Neural crest cell (in vitro differentiated cells): ENCODE measurements at places on chromosomes 6 and 20. TPM values are rescaled to one million over a fixed set of nuclear protein-coding genes. Genes with fewer than 3 reads are reported as not detected.

TREM2 gene
- not detected in 2 replicates for total RNA-seq

POLR3F gene
- 12.9 and 14.1 TPM in 2 replicates for total RNA-seq

EYS gene
- total RNA-seq: 0.40 and 0.48 TPM in 2 replicates

EEF1E1 gene
- 49.9 and 53.2 TPM in 2 replicates for total RNA-seq

HRH3 gene
- 0.75 and 0.86 TPM in 2 replicates for total RNA-seq

PHACTR3 gene
- 22.3 and 22.4 TPM in 2 replicates for total RNA-seq

FAM217A gene
- total RNA-seq: not detected in 2 replicates

HLA-DQB1 gene
- 0.18 and 0.23 TPM in 2 replicates for total RNA-seq
